DMS153 (cell line): ENCODE measurements at places on chromosomes 6 and 20.

DNA sequence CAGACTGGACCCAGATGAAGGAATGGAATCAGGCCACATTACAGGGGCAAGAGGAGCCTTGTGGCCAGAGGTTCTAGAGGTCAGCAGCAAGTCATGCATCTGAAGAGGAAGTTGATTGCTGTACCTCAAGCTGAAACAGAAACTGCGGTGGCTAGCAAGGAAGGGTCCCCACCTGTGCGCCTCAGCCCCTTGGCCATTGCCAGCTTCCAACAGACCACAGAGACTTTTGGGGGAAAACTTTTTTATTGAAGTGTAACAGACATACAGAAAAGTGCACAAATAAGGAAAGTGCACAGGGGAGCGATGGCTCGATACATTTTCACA is 26.8 kb upstream of the SLC9A8 start:
- no peak for DNase-seq

DNA sequence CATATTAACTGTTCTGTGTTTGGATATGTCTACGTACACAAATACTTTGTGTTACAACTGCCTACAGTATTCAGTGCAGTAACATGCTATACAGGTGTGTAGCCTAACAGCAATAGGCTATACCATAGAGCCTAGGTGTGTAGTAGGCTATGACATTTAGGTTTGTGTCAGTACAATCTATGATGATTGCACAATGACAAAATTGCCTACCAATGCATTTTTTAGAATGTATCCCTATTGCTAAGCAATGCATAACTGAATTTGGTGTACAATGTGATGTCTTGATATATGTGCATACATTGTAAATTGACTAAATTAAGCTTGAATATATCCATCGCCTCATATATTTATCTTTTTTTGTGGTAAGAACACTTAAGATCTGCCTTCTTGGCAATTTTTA is 48.9 kb downstream of the C6orf118 start:
- DNase-seq = no peak

GRCh38 chr20:55880361-55880760 is 125.0 kb downstream of the CBLN4 start:
- no peak for DNase-seq

- DNase-seq = no peak
Measured at GRCh38 chr6:105797983-105798453, 288.1 kb upstream of the PRDM1 start.

GRCh38 chr6:162612613-162613012 is 115.0 kb downstream of the PRKN start:
- no peak for DNase-seq
